Stimulated activated CD4-positive, alpha-beta T cell treated with anti-CD3 and anti-CD28 coated beads, Interleukin-1b, Interleukin-23, amount 100 ng/mL, for 24 hours (primary cell): ENCODE measurements at places on chromosomes 11 and 22.

- no peak for DNase-seq
Measured at GRCh38 chr11:86035164-86035563, 33.7 kb downstream of the PICALM start.

- DNase-seq, result no peak
Measured at GRCh38 chr11:3155691-3156258, 9.3 kb downstream of the OSBPL5 start.

DNA sequence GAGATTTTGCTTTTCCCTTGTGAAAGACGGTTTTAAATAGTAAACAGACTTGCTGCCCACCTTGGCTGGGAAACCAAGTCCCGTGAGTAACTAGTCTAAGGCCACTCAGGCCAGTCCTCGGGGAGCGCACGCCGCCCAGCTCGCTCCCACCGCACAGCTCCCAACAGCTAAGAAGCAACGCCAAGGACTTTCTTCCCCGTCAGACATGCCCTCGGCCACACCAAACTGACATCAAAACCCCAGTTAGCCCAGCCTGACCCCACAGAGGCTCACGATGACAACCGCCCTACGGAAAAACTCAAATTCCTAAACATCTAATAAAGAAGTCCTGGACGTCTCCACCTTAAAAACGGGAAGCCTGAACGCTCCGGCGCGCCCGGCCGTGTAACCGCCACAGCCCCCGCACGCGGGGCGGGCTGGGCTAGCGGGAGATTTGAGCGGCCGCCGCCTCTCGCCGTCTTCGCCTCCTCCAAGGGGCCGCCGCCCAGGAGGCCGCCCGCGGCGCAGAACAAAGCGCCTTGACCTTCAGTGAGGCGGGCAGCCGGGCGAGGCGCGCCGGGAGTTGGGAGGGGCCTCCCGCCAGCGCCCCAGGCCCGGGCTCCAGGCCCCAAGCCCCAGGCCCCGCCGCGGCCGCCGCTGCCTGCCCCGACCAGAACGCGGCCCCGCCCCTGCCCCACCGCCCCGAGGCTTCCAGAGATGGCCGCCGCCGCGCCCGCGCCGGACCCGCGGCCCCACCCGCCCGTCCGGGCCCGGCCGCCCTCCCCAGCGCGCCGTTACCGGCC lies 486 bp downstream of the NAP1L4 start:
- no peak for DNase-seq

DNA sequence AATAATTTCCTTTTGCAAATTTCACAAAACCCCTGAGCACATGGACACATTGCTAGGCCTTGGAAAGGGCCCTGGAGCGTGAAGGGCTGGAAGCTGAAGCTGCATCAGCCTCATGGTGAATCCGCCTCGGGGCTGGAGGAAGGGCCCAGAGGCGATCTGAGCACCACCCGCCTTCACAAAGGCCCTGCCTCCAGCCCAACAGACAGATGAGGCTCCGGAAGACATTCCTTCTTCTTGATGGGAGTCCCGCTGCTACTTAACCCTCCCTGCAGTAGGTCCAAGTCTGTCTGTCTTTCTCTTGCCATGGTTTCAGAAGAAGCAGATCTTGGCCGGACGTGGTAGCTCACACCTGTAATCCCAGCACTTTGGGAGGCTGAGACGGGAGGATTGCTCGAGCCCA lies 16.5 kb downstream of the ARRB1 start:
- DNase-seq, result no peak

- no peak for DNase-seq
Measured at GRCh38 chr11:73389134-73389525, 12.9 kb downstream of the RELT start.

GRCh38 chr22:23673826-23674690 lies 16.8 kb upstream of the RGL4 start:
- no peak for DNase-seq

DNA sequence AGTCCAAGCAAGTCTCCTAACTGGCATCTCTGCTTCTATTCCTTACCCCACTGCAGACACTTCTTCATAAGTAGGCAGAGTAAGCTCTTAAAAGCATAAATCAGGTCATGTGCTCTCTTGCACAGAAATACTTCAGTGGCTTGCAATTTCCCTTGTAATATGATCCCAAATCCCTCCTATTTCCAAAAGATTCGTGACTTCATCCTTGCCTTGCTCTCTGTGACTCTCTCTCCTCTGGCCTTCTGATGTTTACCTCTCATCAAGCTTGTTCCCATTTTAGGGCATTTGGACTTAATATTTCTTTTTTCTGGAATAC lies 37.4 kb upstream of the NCR3LG1 start:
- no peak for DNase-seq

GRCh38 chr11:116911976-116912734 lies 74.7 kb upstream of the APOA1 start:
- DNase-seq, result no peak

DNA sequence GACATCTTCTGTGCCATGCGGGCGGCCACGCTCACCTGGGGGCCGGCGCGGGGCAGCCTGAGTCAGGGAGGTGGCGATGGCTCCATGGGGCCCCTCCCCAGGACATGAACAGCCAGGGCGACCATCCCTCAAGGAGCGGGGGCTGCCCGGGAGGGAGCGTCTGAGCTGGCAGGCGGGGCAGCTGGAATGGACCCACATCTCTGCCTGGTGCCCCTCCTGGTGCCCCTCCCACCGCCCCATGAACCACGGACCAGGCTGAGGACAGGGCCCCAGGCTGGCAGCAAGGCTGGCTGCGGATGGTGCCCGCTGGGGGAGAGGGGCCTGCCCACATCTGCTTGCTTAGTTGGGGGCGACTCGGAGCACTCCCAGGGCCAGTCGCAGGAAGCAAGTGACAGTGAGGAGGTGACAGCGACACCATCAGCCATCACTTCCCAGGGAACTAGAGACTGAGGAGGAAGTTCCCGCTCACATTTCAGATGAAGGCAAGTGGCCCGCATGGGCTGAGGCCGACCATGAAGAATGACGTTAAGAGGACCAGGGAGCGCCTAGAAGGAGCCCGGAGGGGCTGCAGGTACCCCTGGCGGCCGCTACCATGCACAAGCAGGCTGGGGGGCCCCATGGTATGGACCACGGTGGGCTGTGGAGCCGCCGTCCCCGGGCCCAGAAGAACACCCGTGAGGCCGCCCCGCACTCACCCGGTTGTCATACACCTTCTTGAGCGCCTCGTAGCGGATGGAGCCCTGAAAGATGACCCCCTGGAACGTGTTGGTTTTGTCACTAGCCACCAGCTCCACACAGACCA lies 37.3 kb downstream of the KIAA0930 start:
- no peak for DNase-seq

DNA sequence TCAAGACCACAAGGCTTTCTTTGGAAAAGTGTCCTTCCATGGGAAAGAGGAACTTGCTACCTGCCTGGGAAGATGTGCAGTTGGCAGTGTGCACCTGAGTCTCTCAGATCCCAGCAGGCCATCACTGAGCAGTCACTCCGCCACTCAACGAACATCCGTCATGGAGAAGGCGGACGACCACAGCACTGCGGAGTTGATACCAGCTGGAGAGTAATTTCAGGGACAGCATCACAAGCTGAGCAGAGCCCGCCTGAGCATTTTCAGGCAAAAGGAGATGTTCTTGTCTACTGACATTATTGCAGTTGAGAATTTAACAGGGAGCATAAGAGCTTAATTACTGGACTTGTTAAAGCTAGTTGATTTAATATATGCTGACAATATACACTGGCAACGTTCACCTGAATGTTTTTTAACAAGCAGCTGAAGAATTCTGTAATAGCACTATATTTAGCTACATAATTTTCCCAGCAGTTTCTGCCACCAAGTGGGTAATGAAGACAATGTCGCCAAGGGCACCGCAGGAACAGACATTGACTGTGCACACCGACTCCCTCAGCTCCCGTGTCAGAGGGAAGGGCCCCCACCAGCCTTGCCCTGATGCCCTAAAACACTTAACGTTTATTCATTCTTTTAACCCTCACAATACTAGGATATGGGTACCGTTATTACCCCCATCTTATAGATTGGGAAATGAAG lies 52.4 kb upstream of the ARFGAP3 start:
- DNase-seq, result no peak

GRCh38 chr11:111344032-111344431 lies 35.0 kb downstream of the POU2AF1 start:
- DNase-seq, result no peak

DNA sequence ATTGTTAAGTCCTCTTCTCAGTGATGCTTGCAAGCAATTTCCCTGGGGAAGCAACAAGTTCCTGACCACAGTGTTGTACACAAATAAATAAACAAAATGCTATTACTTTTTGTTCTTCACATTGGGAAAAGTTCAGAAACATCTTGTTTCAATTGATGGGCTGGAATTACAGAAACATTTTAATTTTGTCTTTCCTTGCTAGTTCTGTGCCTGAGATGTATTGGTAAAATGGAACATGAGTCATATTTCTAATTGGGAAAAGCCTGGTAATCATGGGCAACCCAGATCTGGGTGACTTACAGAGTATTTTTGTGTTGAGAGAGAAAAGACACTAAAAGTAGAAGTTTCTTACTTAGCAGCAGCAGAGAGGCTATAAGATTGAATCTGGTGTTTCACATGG lies 576 bp upstream of the BLID start:
- no peak for DNase-seq

DNA sequence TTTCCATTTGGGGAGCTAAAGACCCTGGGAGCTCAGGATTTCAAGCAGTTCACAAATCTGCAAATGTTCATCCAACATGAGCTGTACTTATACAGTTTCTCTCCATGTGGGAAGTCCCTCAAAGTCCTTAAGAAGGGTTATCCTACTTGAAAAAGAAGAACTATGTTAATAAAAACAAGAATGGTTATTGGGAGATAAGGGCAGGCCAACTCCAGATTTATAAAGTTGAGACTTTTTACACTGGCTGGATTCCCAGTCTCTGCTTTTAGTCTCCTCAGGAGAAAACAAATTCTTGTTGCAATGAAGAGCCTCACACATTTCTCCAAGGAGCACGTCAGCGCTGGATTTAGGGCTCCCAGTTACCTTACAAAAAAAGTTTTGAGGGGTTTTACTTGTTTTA lies 34.2 kb upstream of the CTTN start:
- no peak for DNase-seq

- no peak for DNase-seq
Measured at GRCh38 chr11:91717169-91717568, 507.4 kb upstream of the FAT3 start.

DNA sequence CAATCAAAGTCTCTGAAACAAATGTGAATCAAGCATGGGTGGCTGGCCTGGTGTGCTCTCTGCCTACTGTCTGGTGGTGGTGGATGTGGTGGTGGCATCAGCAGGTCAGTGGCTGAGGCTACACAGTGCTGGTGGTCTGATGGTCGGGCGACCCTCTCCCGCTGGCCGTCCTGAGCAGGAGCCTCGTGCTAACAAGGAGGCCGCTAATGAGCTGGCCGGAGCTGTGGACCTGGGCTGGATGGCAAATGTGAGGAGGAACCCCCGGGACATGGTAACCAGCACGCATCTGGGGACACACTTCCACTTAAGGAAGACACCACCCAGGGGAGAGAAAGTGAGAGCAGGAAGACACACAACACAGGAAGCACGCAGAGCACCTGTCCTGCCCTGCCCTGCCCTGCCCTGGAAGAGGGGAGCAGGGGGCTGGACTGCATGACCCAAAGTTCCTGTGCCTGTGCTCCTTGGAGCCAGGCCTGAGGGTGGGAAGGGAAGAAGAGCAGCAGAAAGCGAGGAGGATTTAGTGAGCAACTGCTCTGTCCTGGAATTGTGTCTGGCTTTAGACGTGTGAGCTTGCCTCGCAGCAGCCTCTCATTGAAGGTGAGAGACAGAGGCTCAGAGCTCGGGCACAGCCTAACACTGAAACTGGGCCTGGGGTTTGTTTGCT lies 23.7 kb downstream of the SLC37A2 start:
- no peak for DNase-seq

DNA sequence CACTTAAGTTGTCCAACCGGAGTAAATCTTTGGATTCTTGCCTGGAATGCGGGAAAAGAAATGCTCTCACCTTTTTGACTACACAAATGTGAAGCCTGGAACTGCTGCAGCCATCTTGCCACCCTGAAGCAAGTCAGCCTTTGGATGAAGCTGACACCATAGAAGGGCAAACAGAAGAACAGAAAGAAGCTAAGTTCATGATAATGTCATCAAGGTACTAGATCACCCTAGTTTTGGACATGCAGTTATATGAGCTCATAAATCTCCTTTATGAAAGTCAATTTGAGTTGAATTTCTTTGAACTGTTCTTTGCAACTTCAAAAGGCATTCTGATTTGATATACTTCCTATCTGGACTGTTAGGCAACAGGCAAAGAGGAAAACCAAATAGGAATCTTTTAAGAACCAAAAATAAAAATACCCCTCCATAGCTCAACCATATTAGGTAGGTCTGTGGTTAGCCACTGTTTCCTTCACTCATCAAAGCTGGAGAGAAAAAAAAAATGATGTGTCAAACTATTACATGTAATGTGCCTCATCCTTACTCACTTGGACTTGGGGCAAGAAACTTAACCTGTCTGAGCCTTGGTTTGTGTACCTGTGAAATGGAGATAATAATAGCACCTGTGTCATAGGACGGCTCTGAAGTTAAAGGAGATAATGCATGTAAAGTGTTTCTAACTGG lies 91.9 kb downstream of the WT1 start:
- no peak for DNase-seq

DNA sequence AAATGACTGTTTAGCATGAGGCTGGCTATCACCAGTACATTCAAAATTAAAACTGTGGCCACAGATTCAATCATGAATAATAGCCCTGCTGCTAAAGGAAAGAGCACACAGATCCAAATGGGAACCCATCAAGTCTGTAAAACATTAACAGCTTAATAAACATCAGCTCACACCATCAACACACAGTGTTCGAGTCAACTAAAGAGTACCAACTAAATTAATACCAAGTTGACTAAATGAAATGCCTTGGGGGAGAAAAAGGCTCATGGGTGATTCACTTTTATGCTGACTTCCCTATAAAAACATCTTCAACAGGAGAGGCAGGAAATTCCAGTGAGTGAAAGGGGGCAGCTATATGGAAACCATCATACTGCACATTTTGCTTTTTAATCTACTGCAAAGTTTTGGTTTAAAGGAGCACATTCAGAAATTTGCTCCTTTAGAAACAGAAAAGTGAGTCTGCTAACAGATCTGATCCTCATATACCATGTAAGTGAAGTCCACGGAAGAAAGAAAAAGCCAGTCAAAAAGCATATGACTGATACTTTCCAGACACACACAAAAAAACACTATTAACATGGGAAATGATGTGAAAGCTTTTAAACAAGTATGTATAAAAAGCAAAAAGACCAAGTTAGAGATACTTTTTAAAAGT lies 16.3 kb downstream of the LGR4 start:
- no peak for DNase-seq

GRCh38 chr22:49961601-49962011 lies 1.0 kb downstream of the PIM3 start:
- DNase-seq, result no peak

GRCh38 chr22:50684501-50684900 lies 11.9 kb downstream of the SHANK3 start:
- no peak for DNase-seq
